ENCODE measurements at places on chromosomes 1 and 21. TPM values are rescaled to one million over a fixed set of nuclear protein-coding genes. Genes with fewer than 3 reads are reported as not detected.

GRCh38 chr1:244325056-244325758 lies 126.5 kb downstream of the ADSS2 start:
- DNase-seq: no peak

DUSP23 gene
- 128 TPM for total RNA-seq

DNA sequence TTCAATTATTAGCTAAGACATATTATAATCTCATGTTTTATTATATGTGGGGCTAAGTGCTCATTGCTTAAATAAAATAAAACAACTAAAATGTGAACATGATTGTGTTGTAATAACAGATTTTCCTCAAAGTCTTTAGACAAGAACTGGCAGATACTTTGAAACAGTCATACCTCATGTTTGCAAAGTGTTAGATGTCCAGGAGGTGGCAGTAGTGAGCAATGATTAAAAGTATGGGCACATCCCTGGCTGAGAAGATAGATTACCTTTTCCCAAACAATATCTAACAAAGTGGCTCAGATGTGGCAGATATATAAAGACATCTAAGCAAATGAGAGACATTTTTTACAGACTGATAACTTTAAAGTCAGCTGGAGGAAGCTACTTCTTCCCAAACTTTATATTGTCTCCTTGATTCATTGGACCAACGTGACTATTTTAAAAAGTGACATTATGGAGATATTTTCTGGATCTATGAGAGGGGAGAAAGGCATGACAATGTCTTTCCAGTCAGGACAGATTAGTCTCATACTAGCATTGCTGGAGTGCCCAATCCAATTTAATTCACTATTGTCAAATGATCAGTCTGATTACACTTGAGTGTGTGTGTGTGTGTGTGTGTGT lies 269.8 kb downstream of the S1PR1 start:
- peak; percentile 44 for DNase-seq

DNA sequence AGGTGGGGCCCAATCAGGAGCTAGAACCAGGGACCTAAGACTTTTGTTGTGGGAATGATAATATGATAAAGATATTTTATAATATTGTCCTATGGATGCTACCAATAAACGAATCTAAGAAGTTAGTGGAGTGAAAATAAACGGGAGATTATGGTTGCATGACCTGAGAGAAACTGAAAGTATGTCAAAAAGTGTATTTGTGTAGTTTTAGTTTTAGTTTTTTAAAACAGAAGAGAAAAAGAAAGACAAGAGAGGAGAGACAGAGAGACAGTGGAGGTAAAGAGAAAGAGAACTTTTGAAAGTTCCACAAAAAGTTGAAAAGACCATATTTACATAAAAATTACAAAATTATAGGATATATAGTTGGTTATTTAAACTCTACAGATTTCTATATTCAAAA lies 64.1 kb upstream of the TMPRSS15 start:
- no peak for DNase-seq

CFAP74 gene
- total RNA-seq: not detected

- no peak for DNase-seq
These were observed 10.2 kb downstream of the DDI2 start for GRCh38 chr1:15627343-15627988.

RIMKLA gene
- 3.3 TPM for total RNA-seq

GRCh38 chr1:230068952-230069684 lies 2.1 kb downstream of the GALNT2 start:
- DNase-seq: peak; percentile 41

IVL gene
- total RNA-seq: not detected

- no peak for DNase-seq
These were observed 377.1 kb downstream of the LRRIQ3 start for GRCh38 chr1:73820843-73821242.

GRCh38 chr1:37151789-37152188 lies 117.5 kb upstream of the GRIK3 start:
- DNase-seq: no peak

DNA sequence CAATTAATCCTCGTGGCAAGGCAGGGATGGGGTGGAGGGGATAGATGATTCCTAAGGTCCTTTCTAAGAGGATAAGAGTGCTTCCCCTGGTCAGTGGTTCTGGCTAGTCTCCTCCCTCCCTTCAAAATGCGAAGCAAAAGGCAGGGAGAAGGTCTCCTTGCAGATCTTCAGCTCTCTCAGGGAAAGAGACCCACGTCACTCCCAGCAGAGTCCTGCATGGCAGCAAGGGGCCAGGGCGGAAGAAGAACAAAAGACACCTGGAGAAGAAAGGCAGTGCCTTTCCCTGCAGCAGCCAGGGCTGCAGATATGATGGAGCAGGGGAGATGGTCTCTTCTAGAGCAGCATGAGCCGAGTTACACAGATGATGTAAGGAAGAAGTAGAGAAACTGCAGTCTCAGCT lies 29.6 kb upstream of the SLAMF9 start:
- no peak for DNase-seq

GPR61 gene
- not detected for total RNA-seq

GUCA2B gene
- not detected for total RNA-seq

DNA sequence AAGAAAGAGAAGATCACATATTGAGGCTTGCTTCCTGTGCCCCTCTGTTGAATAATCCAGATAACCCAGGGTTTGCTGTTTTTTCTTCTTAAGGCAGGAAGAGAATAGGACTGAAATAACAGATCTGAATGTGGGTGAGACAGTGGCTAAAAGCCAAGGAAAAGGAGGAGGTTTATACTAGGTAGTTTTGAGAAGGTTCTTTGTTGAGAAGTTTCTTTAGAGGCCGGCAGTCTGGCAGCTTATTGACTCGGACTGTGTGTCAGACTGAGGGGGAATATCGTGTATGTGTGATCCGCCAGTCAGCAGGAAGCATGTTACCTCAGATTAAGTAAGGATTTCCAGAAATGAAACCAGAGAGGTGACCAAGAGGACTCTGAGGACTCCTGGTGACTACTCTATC lies 119.8 kb downstream of the PLA2G4A start:
- DNase-seq: no peak

- no peak for DNase-seq
These were observed 33.5 kb downstream of the AJAP1 start for GRCh38 chr1:4687943-4688342.

- DNase-seq: no peak
These were observed 30.2 kb downstream of the VAMP4 start for GRCh38 chr1:171711643-171712042.

DNA sequence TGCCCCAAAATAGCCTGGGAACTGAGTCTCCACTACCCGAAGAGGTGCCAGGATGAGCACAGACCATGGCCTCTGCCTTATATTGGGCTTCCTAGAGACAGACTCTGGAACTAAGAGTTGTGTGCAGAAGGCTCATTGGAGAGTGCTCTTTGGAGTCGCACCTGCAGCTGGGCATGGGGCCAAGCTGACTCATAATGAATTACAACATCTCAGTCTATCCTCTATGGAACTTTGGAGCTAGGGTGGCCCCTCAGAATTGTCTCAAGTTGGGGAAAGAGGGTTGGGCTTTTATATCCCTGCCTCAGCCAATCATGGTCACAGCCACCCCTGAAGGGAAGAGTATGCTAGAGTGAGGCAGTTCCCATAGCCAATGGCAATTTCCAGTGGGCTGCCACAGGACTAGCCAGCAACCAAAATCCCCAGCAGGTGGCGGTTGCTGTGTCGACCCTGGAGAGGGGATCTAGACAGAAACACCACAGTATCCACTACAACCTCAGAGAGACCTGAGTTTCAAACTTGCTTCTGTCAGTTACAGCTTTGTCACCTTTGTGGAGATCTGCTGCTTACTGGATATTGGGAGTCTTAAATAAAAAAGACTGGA lies 93.8 kb downstream of the DMRTA2 start:
- no peak for DNase-seq

UBAP2L gene
- 131 TPM for total RNA-seq

HSD3B1 gene
- total RNA-seq: not detected

- DNase-seq: peak; percentile 86
These were observed 8.4 kb downstream of the CFAP45 start for GRCh38 chr1:159891275-159892157.

- peak; percentile 14 for DNase-seq
These were observed 31.6 kb upstream of the UBE2U start for GRCh38 chr1:64171797-64172281.

- DNase-seq: peak; percentile 78
These were observed 1.2 kb upstream of the CAP1 start for GRCh38 chr1:40039245-40039756.

DNA sequence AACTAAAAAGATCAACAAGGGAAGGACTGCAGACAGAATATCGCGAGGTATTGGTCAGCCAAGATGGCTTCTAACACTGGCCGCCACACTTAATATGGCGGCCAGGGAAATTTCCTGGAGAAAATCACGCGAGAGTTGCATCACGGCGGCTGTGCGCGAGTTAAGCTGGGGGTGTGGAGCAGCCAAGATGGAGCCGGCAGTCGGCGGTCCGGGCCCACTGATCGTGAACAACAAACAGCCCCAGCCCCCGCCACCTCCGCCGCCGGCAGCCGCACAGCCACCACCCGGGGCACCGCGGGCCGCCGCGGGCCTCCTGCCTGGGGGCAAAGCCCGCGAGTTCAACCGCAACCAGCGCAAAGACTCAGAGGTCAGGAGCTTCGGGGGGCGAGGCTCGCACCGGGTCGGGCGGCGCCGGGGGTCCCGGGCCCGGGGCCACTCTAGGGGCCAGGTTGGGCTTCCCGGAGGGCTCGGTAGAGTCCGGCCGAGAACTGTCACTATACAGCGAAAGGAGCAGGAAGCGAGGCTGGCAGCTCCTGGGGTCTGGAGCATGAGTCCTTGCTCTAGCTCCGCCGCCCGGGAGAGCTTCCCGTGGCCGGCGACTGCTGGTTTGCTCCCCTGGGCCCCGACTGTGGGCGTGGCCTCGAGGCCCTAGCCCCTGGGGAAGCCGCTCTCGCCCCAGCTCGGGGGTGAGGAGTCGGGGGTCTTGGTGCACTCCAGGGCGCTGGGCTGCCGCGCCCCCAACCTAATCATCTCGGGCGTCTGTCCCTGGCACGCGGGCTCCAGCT lies at the start of gene STRIP1:
Gene STRIP1, plus strand, starts transcription at position 174 of the 785 bp plus-strand sequence. Its CDS starts 14 bp downstream, at position 188.
- DNase-seq: peak; percentile 97

GRCh38 chr1:7579016-7579415 lies 192.1 kb upstream of the VAMP3 start:
- no peak for DNase-seq

DNA sequence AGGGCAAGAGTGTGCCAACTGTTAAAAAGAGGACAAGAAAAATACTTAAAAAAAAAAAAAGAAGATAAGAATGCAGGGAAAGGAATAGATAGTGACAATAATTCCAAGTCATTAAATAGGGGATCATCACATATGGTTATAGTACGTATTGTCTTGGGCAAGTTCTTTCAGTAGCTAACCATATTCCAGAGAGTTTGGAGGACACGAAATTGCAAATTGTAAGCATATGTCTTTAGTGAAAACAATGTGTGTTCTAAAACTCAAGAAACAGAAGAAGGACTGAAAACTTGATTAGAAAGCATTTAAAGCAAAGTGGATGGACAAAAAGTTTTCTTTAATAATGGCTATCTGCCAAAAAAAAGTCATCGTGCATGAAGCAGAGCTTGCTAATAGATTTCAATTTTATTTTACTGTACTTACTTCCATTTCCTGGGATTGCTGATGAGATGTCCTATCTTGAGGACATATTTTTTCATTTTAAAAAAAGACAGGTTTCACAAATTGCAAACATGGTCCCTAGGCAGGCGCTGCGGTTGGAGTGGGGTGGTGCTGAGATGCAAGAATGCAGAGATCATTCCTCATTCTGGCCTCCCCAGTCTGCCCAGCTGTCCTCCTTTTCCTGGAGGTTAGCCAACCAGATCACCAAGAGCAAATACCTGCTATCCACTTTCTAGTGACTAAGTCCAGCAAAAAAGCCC lies 11.9 kb downstream of the TSPAN2 start:
- DNase-seq: no peak

All from kidney (tissue), 22 donors.